ENCODE measurements at places on chromosomes 6 and 20.
A peak's percentile ranks its signal among the peaks of the same experiment; 100 is the strongest.

DNA sequence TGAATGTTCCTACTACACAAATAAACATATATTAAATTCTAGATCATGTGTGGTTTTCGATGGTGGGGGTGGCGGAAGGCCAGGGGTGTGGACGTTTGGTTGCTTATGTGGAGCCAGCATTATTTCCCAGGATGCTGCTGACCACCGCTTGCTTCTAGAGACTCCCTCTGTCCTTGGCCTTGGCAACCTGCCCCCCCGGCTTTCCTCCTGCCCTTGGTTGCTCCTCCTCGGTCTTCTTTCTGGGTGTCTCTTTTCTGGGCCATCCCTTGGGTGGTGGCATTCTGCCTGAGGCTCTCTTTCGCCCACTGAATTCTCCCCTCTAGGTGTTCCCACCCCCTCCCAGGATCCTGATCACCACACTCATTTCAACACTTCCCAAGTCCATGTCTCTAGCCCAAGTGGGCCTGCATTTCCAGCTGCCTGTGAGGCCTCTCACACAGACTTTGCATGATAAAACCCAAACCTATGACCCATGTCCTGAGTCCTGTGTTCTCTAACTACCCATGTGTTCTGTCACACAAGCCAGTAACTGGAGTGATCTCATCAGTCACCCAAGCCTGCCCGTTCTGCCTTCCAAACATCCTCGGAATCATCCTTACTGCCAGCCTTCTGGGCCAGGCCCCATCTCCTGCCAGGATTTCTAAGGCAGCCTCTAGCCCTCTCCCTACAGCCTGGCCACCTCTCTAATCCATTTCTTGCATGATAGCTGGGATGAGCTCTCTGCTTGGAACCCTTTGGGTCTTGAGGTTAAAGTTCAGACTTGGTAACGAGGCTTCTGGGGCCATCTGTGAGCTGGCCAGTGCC lies 71.2 kb downstream of the CDS2 start:
- no peaks in the 10 kb centered on the region for H3K4me1 ChIP-seq
- H3K36me3 ChIP-seq, result no peaks in the 10 kb centered on the region
- H3K27me3 ChIP-seq, result no peaks in the 10 kb centered on the region

DNA sequence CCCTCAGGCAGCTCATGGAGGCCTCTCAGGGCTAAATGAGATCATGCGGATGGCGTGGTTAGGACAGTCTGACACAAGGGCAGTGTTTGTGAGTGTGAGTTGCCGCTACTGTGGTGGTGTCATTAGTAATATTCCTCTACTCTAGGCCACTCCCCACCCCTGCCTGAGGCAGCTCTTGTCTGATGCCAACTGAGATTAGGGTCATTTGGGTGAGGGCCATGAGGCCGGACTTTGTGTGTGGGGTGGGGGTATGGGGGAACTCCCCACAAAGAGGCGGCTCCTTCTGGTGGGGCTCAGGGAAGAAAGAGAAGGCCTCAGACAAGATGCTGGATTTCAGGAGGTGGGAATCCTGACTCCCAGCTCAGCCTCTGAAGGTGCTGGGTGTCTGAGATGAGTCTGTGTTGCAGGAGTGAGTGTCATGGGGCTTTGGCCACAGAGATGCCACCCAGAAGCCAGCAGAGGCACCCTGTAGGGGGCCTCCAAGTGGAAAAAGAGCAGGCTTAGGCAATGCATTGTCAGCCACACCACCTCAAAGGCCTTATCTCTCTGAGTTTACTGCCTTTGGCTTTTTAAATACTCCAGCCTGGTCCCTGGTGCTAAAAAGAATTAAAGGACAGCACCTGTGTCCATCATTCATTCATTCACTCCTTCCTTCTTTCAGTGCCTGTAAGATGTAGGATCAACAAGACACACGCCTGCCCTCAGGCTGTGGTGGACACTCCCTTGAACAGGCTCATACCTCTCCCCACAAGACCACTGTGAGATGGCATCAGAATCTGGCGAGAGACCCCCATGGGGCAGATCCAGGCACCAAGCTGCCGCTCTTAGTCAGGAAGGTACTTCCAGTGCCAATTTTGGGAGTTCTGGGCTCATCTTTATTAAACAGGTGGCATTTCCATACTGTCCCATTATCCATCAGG lies 175.2 kb downstream of the MRPL14 start:
- no peaks in the 10 kb centered on the region for H3K36me3 ChIP-seq
- no peak overlapping the region for H3K4me3 ChIP-seq
- peaks cover 32% of the 10 kb centered on the region for H3K4me1 ChIP-seq
- no peak for DNase-seq
- peak overlapping the region; percentile 11 for H3K27ac ChIP-seq

GRCh38 chr20:48695255-48695654 lies 132.5 kb downstream of the PREX1 start:
- H3K27ac ChIP-seq, result no peak overlapping the region
- peaks cover 27% of the 10 kb centered on the region for H3K4me1 ChIP-seq
- H3K4me3 ChIP-seq, result no peak overlapping the region
- H3K36me3 ChIP-seq, result no peaks in the 10 kb centered on the region

GRCh38 chr6:156183678-156184077 lies 593.5 kb upstream of the ARID1B start:
- H3K4me3 ChIP-seq, result no peak overlapping the region
- DNase-seq, result no peak
- no peaks in the 10 kb centered on the region for H3K36me3 ChIP-seq
- H3K27ac ChIP-seq, result no peak overlapping the region
